ENCODE measurements at places on chromosomes 7 and 10.

GRCh38 chr10:2798336-2799022 lies 268.9 kb upstream of the PFKP start:
- no peak for DNase-seq

DNA sequence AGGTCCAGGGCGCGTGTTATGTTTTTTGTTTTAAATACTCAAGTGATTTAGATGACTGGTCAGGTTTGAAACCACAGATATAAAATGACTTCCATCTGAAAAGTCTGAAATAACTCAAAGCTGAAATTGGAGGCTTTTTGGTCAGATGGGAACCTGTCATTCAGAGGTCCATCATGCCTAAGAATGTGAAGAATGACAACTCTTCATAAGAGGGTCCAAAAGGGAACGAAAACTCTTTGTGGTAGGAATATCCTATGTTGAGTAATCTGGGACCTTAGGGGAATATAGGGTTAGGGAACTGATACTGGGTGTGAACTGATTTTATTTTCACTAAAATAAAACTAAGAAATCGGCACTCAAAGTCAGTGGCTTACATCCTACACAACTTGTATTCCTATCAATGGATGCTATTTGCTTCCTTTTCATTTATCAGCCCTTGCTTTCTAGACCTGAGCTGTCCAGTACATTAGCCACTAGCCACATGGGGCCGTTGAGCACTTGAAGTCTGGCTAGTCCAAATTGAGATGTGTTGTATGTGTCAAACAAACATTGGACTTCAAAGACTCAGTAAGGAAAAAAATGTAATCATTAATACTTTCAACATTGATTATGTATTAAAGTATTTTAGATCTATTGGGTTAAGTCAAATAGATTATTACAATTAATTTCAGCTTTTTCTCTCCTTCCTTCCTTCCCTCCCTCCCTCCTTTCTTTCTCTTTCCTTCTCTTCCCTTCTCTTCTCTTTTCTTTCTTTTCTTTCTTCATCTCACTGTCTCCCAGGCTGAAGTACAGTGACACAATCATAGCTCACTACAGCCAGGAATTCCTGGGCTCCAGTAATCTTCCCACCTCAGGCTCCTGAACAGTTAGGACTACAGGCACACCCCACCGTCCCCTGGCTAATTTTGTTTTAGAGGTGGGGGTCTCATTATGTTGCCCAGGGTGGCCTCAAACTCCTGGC lies 56.5 kb upstream of the KDM7A start:
- DNase-seq = no peak

DNA sequence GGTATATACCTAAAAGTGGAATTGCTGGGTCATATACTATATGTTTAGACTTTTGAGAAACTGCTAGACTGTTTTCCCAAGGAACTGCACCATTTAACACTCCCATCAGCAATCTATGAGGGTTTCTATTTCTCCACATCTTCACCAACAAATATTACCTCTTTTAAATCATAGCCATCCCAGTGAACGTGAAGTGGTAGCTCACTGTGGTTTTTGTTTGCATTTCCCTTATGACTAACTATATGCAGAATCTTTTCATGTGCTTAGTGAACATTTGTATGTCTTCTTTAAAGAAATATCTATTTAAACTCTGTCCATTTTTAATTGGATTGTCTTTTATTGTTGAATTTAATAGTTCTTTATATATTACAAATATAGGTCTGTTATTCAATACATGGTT lies 115.8 kb upstream of the SEC61G start:
- no peak for DNase-seq

GRCh38 chr10:95756809-95757684 lies 1.1 kb downstream of the ENTPD1 start:
- no peak for DNase-seq

DNA sequence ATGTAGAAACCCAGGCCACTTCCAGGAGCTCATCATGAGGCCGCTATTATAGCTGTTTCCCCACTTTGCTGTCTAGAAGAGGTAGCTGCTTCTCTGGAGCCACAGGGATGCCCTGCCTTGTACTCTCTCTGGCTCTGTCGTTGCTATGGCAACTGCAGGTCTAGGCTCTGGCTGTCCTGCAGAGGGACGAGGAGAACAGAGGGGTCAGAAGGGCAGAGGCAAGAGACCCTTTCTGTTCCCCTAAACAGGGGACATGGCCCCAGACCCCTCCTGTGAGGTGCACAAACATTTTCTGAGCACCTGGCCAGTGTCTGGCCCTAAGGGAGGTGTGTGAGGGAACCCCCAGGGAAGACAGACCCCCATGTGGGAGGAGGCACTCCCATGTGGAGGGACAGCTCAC lies 31.4 kb downstream of the ITPRIP start:
- no peak for DNase-seq

DNA sequence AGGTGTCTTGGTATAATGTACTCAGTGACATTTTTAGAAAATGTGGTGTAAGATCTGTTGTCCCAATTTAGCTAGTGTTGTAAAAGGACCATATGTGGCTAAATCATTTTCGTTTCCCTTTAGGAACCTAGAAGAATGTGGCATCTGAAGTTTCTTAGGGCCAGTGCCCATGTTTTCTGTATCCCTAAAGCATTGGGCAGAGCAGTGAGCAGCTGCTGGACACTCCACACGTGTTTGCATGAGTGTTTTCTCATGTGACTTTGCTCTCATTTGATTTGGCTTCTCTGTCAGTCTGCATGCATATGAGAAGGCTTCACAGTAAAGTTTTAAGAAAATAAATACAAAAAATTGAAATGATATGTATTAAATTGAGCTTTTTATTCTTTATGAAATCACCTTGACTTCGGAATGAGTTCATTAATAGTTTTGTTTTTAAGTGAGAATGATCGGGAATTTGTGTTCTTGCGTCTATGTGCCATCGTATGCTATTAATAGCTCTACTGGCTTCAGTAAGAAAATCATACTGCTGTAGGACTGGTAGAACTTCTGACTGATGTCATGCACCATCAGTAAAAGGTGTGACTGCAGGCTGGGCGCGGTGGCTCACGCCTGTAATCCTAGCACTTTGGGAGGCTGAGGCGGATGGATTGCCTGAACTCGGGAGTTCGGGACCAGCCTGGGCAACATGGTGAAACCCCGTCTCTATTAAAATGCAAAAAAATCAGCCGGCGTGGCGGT lies 61.3 kb downstream of the RBM33 start:
- no peak for DNase-seq

- DNase-seq = no peak
Observed at GRCh38 chr10:111142092-111142768, 65.4 kb downstream of the ADRA2A start.

DNA sequence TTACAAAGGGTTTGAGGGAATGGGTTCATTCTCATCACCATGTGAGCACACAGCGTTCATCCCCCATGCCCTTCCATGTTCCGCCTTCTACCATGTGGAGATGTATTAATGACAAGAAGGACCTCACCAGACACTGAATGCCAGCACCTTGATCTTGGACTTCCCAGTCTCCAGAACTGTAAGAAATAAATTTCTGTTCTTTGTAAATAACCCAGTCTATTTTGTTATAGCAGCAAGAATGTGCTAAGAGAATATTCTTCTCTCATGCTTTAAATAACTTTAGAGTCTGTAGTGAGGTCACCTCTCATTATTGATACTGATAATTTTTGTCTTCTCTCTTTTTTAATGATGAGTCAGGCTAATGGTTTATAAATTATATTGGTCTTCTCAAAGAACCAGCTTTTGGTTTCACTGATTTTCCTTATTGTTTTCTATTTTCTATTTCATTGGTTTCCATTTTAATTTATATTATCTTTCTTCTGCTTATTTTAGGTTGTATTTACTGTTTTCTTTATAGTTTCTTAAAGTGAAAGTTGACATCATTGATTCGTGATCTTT lies 3.1 kb upstream of the PDIA4 start:
- no peak for DNase-seq

DNA sequence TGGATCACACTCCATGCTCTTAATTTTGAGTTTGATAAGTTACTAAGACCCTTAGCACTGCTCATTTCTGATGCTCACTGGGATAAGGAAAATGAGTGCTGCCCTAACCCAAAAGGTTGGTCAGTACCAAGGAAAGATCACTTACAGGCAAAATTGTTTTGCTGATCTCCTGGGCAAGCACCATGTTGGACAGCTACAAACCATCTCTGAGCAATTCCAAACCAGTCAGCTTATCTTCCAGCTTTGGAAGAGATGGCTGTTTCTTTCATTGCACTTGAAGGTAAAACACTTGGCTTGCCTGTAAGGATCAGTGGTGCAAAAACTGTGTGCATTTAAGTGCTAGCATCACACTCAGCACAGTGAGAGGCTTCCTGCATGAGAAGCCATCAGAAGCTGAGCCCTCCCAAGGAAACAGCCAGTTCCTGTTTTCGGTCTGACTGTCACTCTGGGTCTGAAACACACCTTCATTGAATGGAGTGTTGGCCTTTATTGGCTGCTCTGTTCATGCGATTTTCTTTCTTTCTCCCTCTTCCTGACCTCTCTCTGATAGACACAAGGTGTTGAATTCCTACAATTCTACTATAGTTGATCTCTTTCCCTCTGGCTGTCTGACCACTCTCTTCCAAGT lies 126.4 kb upstream of the GHITM start:
- no peak for DNase-seq

DNA sequence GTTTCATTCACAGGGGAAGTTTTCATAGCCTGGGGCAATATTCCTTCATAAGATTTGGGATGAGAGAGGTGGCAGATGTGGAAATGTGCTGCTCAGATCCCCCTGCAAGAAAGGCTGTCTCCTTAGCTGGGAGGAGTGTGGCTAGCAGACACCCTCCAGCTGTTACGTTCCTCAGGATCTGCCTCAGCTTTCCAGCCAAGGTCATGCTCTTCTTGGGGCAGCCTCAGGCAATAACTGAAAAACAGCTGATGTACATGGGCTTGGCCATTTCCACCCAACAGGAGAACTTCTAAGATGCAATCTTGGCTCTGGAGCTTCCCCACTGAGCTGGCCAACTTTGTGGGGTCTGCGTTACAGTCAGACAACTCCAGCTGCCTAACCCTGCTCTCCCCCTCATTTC lies 51.3 kb upstream of the SEPTIN7 start:
- DNase-seq = no peak

- no peak for DNase-seq
Observed at GRCh38 chr7:93574646-93575554, at the start of gene CALCR. CALCR (minus strand) TSS chr7:93574724; CDS start chr7:93486981, 87,743 bp downstream.

DNA sequence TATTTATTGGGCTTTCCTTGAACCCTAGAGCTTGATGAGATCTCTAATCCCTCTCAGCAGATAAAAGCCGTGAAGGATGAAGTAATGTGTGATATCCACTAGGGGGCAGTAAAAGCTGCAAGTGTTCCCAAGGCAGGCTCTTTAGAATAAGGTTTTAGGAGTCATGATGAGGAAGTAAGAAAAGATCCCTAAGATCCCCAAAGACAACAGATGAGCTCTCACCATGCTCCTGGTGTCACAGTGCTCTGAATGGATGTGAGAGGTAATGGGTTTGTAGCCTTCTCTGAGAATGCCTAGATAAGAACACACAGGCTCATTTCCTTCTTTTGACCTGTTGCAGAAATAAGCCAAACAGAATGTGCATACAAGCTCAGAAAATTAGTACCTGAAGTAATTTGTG lies 70.4 kb upstream of the ITPRID1 start:
- DNase-seq = no peak

DNA sequence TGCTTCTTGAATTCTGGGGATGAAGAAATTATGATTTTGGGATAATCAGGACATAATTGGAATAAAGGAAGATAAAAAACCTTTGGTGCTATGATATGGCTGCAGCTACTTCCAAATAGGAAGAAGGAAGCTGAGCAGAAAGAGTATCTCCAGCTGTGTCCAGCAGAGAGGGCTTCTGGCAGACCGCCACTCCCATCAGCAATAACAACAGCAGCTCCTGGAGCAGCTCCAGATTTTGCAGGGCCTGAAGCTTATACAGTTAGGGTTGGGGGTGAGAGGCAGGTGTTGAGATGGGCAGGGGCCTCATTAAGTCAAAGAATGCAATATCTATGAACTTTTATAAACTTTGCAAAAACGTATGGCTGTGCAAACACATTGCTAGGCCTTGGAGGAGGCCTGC lies 62.3 kb downstream of the C10orf120 start:
- DNase-seq = no peak

DNA sequence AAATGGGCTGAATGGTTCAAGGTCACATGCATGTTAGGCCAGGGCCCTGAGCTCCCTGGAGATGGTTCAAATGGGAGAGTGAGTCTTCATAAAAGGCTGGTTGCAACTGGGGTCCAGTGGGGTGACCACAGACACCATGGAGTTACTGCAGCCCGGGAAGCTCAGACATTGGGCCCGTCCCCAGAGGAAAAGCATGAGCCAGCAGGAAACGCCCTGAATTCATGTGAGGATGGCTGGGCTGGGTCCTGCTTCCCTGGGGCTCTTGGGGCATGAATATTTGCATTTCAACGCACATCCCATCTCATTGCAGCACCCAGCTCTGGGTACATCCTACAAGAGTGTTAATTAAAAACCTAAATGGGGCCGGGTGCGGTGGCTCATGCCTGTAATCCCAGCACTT lies 549.0 kb downstream of the TCERG1L start:
- DNase-seq = no peak

DNA sequence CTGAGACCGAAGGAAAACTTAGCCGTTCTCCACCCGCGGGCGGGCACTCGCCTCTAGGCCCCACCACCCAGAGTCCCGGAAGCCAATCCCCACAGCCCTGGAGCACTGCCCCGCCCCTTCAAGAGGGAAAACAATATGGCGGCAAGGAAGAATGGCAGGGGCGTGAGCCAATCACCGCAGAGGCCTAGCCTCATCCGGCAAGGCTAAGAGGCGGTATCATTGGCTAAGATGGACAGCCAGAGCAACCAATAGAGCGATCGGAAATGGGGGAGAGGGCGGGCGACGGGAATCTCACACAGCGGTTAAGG lies 529 bp downstream of the ACTR1A start:
- peak; percentile 98 for DNase-seq

DNA sequence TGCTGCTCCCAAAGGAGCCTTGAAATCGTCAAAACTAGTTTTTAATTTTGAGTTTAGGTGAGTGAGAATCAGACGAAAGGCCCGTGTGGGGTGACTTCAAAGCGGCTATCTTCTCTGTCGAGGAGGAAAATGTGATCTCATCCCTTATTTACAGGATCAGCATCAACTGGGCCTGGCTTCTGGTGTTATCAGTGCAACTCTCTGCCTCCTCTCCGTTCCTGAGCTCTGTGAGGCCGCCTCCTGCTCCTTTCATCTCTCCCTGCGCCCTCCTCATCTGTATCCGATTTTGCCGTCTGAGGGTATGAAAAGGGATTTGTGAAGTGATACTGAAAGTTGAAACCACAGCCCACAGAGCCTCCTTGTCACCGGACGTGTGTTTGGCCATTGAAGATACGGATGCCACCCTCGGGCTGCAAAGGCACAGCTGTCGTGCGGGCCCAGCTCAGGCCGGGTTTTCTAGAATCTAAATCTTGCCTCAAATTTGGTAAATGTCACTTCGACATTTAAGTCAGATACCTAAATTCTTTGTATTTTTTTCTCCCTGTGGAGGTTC lies 408.7 kb upstream of the ADARB2 start:
- no peak for DNase-seq

GRCh38 chr7:84829719-84830118 lies 357.1 kb downstream of the SEMA3D start:
- no peak for DNase-seq

Measured in effector CD8-positive, alpha-beta T cell (primary cell).